ENCODE measurements at places on chromosomes 3 and 15.

- DNase-seq = no peak
Measured at GRCh38 chr3:3552761-3553160, 246.5 kb upstream of the LRRN1 start.

DNA sequence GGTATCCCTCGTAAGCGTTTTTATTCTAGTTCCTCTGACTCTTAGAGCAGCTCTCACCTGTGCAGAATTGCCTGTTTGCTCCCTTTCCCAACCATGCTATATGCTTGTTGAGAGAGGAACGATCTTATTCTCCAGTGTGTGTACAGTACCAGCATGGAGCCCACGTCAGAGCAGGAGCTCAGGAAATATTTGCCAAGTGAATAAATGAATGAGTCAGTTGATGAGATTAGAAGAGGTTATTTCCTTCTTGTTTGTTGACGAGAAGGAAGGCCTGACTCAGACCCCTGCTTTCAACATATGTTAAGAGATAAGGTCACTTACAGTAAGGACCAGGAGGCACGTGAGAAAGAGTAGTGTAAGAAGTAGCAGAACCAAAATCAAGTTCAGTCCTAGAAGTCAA lies 106.3 kb upstream of the ABHD17C start:
- no peak for DNase-seq

- DNase-seq = no peak
Measured at GRCh38 chr3:61610316-61610715, 48.9 kb downstream of the PTPRG start.

DNA sequence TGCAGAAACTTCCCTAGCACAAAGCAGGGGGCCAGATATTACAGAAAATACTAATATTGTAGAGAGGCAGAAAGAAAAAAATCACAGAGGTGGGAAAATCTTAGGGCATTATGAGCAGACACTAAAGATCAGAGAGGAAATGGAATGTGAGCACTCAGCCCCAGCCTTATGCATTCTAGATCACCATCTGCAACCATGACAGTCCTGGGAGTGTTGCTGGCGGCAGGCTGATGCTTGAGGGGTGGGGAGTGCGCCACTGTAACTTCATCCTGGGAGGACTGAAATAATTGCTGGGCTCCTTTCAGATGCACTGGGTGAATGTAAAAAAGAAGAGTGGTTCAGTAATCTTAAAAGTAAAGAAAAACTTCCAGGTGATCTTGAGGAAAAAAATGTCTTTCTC lies 427.6 kb upstream of the SEMA6D start:
- DNase-seq = no peak

DNA sequence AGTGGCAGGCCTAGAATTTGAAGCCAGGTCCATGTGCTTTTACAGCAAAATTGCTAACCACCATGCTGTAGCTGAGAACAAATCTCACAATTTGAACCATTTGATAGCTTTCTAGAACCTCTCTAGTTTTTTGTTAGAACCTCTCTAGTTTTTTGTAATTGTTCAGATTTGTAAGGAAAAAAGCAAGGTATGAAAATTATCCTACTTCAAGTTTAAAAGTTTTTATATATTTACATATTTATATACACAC lies 9.8 kb downstream of the GXYLT2 start:
- DNase-seq = no peak

GRCh38 chr15:87492321-87492720 lies 764.2 kb downstream of the NTRK3 start:
- no peak for DNase-seq

DNA sequence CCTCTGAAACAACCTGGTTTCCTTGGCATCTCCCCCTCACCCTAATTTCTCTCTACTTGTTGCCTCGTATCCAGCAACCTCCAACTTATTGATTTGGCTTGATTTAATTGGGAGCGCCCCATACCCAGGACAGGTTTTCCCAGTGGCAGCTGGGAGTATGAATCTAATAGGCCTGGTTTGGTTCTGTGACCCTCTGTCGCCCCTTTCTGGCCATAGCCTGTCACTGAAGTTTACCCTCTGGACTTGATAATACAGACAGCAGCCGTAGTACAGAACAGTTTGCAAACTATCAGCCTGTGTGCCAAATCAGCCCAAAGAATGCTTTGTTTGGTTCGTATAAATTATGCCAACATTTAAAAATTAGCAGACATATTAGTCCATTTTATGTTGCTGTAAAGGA lies 525.1 kb upstream of the GOLIM4 start:
- no peak for DNase-seq

GRCh38 chr3:127709320-127710060 lies 36.7 kb downstream of the ABTB1 start:
- DNase-seq = no peak

DNA sequence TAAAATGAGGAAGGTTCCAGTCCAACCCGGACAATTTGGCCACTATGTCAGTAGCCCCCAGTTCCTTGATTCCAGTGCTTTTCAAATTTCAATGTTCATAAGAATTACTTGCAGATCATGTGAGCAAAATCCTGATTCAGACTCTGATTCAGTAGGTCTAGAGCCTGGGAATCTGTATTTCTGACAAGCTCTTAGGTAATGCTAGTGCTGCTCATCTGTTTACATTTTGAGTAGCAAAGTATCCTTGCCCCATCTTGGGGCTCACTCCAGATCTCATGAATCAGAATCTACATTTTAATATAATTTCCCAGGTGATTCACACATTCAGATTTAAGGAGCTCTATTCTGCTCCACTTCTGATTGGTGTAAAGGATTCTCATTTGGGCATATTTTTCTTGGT lies 142.0 kb downstream of the NAALADL2 start:
- no peak for DNase-seq

- no peak for DNase-seq
Measured at GRCh38 chr3:120451806-120452205, 1.0 kb upstream of the FSTL1 start.

DNA sequence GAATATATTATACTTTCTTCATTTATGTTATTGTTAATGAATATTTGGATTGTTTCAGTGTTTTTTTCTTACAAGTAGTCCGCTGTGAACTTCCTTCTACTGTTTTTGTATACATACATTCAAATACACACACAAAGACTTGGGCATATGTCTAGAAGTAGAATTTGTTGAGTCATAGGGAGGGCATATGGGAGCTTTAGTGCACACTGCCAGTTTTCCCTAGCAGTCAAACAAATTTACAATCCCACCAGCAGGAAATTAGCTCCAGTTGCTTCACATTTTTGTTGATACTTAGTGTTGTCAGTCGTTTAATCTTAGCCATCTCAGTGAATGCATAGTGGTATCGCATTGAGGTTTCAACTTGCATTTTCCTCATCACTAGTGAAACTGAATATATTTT lies 492.3 kb downstream of the DIPK2A start:
- no peak for DNase-seq

- DNase-seq = no peak
Measured at GRCh38 chr3:104102386-104102785, 1264.3 kb upstream of the ALCAM start.

GRCh38 chr15:49435174-49435573 lies 12.1 kb downstream of the FGF7 start:
- no peak for DNase-seq

GRCh38 chr3:183330881-183331280 lies 77.8 kb downstream of the B3GNT5 start:
- no peak for DNase-seq
